ENCODE measurements at places on chromosomes 4 and X.

GRCh38 chr4:169174247-169174646, 96.5 kb downstream of the SH3RF1 start:
- no peak for DNase-seq

DNA sequence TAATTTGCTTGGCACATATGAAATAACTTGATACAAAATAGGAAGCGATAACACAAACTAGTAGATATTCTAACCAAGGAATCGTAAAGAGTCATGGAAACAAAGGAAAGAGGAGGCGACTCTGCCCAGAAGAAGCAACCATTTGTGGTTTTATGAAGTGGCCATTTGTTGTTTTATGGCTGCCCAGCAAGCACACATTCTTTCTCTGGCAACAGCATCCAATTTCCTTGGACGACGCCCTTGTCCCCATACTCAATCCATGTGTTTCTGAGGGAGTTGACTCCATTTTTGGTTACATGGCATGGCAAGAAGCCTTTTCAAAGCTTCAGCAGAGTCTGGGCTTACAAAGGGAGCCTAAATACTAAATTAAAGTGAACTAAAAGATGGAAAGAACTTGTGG, 295.1 kb downstream of the INPP4B start:
- DNase-seq, result no peak

- DNase-seq, result no peak
Measured at GRCh38 chrX:52261125-52261462, 76.4 kb downstream of the MAGED4 start.

- DNase-seq, result no peak
Measured at GRCh38 chrX:41558531-41558930, 111.4 kb downstream of the NYX start.

- no peak for DNase-seq
Measured at GRCh38 chr4:89368861-89369260, 61.3 kb upstream of the GPRIN3 start.

GRCh38 chrX:131923614-131924250, 99.4 kb upstream of the STK26 start:
- DNase-seq, result no peak

DNA sequence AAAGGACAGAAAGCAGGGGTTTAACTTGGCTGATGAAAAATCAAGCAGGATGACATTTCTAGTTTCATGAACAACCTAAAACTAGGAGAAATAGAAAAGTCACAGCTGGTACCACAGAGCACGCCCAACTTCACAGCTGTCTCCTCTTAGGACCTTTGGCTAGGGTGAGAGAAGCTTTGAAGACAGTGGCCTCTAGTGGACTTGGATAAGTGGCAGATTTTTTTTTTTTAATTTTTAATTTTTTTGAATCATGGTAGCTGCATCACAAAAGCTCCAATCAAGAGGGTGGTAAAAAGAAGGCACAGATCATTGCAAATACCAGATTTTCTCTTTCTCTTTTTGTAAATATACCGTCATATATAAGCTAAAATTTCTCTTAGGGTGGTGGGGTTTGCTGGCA, 20.2 kb upstream of the MAP3K15 start:
- DNase-seq, result peak; percentile 36

GRCh38 chr4:37445023-37445422, 200.5 kb downstream of the NWD2 start:
- no peak for DNase-seq

DNA sequence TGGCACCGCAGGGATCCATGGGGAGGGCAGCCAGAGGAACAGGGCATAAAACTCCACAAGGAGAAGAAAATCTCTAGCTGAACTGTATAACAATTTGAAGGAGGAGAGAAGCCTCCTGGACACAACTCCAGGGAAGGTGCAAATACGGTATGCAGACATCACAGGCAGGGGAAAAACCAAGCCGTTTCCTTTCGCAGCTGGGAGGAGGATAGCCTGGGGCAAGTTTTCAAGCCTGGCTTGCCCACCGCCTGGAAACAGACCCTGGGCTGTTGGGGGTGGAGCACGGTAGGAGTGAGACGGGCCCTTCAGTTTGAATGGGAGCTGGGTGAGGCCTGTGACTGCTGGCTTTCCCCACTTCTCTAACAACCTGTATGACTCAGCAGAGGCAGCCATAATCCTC, 43.4 kb upstream of the TAF9B start:
- no peak for DNase-seq

Data from NCI-H1092 treated with DMSO at 0.1 percent for 48 hours (cell line).